ENCODE measurements at places on chromosomes 11 and 22.
A peak's percentile ranks its signal among the peaks of the same experiment; 100 is the strongest.

DNA sequence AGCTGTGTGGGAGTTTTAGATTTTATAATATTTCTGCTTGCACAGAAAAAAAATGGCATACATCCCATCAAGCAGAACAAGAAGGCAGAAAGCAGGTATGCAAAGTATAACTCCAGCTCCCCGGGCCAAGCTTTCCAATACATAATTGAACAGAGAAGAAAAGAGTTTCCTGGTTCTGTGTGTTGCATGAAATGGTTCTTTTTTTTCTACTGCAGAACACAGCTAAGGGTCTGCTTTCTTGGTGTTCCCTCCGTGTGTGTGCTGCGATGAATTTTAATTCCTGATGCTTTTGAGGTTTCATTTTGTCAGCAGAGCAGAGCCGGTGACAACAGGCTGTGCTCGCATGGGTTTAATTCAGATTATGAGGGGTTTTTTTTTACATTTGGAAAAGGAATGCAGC is 70.7 kb upstream of the TTC12 start:
- DNase-seq: no peak

- no peak for DNase-seq
Measured at GRCh38 chr11:12719221-12719620, 45.0 kb downstream of the TEAD1 start.

DNA sequence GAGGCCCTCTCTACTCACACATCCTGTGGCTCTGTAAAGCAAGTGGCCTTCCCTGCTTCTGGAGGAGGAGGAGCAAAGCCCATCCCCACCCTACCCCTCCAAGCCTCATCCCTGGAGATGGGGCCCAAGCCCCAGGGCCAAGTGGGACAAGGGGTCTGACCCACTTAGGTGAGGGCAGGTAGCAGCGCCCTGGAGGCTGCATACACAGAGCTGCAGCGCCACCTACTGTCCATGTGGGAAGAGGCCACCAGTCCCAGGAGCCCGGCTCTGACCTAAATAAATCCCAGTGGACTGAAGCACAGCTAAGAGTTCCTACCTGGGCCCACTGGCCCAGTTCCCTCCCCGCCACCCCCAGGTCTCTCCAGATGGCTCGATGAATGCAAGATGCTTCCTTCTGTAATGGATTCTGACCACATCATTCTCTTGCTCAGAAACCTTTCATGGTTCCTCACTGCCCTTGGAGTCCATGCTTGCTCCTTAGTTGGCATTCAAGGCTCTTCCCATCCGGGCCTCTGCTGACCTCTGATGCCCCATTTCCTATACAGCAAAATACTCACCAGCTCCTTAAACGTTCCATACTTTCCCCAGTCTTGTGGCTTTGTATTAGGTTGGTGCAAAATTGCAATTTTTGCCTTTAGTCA is 62.1 kb downstream of the THAP12 start:
- DNase-seq: peak; percentile 91

DNA sequence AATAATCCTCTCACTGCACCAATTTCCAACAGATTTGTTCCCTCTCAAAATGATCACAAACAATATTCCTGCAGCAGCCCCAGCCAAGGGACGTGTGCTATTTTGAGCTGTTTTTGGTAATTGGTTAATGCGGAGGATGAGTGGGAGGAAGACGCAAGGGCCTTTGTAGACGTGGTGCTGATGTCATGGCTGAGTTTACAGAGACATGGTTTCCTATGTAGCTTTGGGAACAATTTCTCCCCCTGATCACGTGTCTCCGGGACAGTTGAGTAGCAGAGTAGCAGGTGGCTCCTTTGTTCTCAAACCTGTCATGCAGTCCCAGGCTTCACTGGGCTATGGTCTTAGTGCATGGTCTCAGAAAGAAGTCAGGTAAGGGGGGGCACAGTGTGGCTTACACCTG is 183.2 kb upstream of the NECTIN1 start:
- DNase-seq: no peak

DNA sequence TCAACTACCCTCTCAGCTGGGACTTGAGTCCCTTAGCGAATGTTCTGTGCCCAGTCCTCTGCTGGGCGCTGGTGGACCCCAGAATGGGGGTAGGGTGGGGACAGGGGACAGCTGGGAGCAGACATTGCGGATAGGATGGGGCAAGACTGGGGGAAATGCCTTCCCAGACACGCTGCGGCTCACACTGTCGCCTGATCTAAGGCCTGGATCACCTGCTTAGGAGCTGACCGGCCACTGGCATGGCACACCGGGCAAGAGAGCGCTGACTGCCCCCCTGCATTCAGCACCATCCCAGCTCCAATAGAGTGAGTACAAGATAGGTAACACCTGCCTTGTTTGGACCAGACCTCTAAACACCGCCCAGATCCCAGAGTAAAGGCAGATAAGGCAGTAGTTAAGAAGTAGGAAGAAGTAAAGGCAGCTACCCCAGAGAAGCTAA is 1.4 kb downstream of the ARVCF start:
- no peak for DNase-seq

GRCh38 chr11:120556797-120557196 is 45.2 kb downstream of the GRIK4 start:
- no peak for DNase-seq

DNA sequence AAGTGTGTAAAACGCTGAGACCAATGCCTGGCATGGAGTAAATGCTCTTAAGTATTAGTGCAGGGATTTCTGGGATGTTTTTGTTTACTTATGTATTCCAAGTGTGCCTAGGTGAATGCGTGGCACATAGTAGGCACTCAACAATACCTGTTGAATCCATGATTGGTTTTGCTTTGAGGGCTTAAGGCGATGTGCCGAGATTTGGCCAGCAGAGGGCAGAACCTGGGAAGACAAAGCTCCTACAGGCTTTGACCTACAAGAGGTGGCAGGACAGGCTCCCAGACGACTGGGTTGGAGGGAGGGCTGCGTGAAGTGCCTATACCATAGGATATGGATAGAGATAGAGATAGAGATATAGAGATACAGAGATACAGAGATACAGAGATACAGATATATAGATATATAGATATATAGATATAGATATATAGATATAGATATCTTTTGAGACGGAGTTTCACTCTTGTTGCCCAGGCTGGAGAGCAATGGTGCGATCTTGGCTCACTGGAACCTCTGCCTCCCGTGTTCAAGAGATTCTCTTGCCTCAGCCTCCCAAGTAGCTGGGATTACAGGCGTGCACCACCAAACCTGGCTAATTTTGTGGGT is 13.9 kb downstream of the KCNE3 start:
- peak; percentile 81 for DNase-seq

DNA sequence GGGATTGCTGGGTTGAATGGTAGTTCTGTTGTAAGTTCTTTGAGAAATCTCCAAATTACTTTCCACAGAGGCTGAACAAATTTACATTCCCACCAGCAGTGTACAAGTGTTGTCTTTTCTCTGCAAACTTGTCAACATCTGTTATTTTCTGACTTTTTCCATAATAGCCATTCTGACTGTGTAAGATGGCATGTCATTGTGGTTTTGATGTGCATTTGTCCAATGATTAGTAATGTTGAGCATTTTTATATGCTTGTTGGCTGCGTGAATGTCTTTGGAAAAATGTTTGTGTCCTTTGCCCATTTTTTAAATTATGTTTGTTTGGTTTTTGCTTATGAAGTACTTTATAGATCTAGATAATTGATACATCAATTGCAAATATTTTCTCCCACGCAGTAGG is 1025.0 kb downstream of the JRKL start:
- no peak for DNase-seq
